ENCODE measurements at places on chromosomes 1 and 21.

DNA sequence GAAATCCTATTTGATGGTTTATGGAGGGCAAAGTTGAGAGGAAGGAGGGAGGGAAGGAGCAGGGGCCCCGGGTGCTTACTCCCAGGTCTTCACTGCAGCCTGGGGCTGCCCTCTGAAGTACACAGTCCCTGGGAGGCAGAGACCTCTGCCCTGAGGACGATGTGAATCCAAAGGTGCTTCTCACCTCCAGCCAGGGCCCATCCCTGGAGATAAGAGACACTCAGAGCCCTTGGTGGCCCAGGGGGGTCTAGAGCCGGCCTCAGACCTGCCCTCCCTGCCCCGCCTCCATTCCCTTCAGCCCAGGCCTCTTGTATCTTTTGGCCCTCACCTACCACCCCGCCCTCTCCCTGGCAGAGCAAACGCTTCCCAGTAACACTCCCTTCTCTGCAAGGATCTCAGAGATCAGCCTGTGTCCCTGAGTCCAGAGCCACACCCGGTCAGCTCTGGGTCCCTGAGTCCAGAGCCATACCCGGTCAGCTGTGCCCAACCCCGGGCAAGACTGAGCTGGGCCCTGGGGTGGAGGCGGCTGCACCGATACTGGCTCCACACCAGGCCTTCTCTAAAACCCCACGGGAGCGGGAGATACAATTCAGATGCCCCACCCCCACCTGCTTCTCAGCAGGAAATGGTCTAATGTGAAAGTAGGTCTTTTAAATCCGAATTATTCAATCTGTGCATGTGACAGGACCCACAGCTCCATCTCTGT, 3.6 kb upstream of the GNB1 start:
- no peak for DNase-seq

DNA sequence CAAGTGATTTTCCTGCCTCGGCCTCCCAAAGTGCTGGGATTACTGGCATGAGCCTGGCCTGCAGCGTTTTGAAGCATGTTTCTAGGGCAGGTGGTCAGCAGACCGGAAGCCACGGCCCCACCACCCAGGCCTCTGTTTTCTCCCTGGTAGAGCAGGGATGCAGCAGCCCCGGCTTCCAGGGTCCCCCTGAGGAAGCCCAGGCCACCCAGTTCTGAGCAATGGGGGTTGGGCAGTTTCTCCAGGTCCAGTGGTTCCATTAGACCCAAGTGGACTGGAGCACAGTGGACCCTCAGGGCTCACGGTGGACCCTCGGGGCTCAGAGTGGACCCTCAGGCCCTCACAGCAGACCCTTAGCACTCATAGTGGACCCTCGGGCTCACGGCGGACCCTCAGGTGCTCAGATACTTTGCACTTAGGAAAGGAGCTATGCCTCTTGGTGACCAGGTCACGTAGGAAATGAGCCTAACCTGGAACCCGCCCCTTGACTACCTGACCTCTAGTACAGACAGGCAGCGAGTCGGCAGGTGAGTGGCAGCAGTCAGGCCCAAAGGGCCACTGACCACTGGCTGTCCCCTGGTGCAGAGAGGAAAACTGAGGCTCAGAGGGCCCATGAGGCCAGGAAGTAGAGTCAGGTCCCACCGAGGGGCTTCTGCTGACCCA, 4.6 kb upstream of the FNDC10 start:
- no peak for DNase-seq

DNA sequence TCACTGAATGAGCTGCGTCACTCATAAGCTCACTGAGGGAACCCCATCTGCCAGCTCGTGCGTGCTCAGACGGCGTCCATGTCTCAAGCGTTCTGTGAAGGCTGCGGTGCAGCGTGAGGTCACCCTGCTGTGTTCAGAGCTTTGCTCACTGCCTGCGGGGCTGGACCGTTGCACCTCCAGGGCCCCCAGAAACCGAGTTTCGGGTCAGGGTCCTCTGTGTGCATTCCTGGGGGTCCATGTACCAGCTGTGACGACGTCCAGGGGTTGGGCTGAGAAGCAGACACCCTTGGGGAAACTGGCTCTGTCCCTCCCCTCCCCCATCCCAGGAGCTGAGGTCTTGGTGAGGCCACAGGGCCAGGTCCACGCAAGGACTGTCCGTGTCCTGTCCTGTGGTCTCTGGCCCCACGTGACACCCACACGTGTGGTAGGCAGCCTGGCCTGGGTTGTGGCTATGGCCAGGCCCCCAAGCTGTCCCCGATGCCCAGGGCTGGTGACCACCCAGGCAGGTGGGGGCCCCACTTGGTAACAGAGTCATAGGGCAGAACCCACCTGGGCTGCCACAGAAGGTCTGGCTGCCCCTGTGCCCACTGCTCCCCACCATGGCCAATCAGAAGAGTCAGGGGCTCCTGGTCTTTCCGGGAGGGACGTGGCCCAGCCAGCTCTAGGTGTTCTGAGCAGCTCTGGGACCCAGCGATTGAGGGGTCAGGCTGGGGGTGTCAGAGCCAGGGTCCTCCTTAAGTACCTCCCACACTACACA, 24.4 kb downstream of the FTCD start:
- no peak for DNase-seq

- DNase-seq: no peak
Observed at GRCh38 chr1:54112027-54112426, 40.8 kb downstream of the CDCP2 start.

GRCh38 chr1:25816112-25816718, 3.5 kb upstream of the MTFR1L start:
- DNase-seq: no peak

- no peak for DNase-seq
Observed at GRCh38 chr1:51669816-51670215, 52.9 kb downstream of the OSBPL9 start.

DNA sequence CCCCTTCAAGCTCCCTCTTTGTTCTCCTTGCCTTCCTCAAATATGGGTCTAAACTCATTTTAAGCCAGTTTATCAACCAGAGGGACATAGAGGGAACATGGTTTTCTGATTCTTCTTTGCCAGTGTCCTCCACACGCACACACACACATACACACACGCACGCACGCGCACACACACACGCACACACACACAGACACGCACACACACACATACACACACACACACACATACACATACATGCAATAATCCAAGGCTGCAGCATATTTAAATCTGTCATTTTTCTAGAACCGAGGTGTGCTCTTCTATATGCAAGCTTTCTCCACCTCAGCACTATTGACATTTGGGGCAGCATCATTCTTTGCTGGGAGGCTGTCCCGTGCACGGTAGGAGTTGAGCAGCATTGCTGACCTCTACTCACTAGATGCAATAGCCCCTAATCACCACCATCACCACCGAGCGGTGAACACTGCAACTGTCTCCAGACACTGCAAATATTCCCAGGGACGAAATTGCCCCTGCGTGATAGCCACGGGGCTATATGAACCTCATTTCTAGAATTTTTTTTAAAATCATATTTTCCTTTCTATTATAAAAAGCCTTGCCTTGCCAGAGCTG, 8.0 kb downstream of the TNFRSF9 start:
- no peak for DNase-seq

DNA sequence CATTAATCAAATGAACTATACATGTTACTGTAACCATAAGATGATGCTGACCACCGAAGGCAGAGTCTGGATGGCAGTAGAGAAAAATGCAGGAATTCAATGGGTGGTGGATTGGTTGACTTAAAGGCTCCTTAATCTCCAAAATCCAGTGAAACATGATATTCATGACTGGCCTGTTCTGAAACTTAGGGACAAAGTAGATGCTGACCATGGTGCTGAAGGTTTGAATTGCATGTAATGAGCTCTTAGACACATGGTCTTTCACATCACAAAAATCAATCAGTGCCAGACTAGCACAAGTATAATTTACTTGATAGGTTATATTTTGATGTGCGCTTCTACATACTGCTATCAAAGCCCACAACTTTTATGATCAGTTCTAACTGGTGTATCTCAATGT, 30.9 kb upstream of the NTMT2 start:
- DNase-seq: no peak

All from T-helper 2 cell (primary cell).